GDM1 (cell line): ENCODE measurements at places on chromosomes 12 and 14.

DNA sequence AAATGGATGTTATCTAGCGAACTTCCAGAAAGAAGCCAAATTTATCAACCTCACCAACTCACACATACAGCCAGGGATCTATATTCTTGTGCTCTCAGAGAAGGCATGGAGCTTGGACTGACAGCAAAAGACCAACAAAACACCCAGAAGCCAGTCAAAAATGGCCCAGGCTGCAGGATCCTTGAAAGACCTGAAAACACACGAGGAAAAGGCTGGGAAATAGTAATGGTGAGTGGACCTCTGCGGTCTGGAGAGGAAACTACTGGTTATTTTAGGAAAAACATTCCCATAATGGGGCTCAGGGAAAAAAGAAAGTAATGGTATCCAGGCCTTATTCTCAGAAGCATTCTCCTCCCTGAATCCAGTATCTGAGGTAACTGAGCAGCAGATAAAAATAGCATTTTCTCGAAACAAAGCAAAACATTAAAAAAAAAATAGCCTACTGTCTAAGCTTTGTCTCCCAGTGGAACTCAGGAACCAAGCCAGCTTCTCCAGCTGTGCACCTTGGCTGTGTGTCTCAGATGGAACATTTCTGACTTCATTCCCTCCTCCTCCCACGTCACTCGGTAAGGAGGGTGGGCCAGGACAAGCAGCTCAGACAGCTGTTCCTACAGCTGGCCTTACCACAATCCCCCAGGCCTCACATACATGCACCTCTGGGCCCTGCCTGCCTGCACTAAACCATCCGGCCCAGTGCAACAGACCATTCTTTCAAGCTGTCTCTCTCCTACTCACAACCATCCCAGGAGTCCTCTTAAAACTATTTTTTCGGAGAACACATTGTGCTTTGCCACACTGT lies 249.9 kb downstream of the DAD1 start:
- no peak for DNase-seq

DNA sequence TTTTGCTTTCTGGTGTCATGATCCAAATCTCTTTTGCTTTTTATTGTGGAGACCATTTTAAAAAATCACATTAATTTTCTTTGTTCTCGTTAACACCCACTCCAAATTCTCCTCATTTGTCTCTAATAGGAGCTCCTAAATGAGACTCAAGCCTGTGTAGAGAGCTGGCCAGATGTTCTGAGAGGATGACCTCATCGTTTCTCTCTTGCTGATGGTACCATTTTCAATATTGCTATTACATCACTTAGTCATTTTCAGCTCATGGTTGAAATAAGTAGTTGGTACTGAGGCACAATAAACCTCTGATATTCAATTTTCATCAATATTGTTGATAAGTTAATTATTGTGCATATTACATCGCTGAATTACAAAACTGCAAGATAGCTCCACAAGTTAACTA lies 31.5 kb downstream of the SPTB start:
- no peak for DNase-seq

DNA sequence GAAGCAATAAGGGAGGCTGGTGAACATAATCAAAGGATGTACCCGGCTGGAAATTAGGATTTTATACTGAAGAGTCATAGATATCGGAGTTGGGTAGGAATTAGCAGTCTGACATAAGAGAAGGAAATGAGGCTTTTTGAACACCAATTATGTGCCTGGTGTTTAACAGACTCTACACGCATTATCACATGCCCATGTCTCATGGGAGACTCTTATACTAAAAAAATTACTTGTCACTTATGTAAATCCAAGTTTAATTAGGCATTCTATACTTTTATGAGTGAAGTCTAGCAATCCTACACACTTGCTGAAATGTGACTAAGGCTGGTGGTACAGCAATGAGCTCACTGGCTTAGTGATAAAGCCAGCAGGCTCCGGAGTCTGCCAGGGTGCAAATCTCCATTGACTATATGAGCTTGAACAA lies 93.5 kb downstream of the NUAK1 start:
- DNase-seq, result no peak

- DNase-seq, result no peak
These were observed 734.8 kb downstream of the MED13L start for GRCh38 chr12:115542656-115543055.

DNA sequence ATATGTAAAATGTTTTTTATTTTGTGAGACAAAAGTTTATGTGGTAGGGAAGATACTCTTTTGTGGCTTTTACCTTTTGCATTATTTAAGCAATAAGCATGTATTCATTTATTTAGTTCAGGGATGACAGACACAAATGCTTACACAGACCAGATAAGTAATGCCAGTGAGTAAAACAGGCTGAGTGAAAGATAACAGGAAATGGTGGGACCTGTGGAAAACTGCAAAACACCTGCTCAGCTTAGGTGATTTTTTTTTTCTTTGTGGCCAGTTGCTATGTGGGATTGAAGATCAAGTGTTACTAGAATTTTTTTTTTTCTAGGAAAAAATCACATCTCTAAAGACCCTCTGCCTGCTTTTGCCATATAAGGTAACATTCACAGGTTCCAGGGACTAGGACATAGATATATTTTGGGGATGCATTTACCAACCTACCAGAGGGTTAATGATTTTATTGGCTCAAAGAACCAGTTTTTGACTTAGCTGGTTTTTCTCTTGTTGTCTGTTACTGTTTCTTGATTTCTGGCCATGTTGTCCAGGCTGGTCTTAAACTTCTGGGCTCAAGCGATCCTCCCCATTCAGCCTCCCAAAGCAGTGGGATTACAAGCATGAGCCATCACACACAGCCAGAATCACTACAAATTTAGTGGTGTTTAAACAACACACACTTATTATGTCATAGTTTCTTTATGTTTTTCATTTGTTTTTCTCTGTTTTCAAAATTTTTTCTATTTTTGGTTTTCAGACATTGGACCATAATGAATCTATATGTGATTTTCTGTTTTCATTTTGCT lies 9.8 kb downstream of the PSMA6 start:
- DNase-seq, result no peak

GRCh38 chr12:113808095-113808951 lies 157.8 kb downstream of the RBM19 start:
- no peak for DNase-seq

DNA sequence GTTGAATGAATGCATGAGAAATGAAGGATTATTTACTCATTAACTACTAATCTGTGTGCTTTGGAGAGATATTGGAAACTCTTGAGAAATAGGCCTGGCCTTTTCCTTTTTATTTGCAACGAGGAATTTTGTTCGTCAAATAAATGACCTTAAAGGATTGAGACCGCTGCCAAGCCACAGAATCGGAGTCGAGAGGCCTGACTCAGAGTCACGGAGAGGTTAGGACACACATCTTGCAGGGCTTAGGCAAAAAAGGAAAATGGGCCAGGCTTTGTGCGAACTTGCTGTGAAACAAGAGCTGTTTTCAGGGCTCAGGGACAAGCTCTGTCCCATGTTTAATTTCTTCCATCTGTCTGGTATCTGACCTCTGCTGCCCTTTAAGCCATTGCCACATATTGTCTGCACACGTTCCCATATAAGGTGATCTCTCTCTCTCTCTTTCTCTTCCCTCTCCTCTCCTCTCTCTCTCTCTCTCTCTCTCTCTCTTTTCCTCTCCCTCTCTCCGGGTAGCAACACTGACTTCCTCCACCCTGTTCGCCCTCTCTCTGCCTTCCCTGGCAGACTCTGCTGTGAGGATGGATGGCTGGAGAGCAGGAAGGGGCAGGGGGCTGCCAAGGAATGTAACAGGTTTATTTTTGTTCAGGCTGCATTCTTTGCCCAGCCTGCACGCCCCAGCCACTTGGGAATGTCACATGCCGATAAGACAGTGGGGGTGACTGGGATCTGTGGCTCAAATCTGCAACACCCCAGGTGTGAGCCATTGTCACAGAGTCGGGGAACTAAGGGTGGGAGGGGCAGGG lies 14.9 kb upstream of the IFT81 start:
- no peak for DNase-seq

- peak; percentile 5 for DNase-seq
These were observed 15.3 kb downstream of the SPIC start for GRCh38 chr12:101490286-101490920.

GRCh38 chr12:19647806-19648556 lies 208.7 kb downstream of the AEBP2 start:
- DNase-seq, result no peak

GRCh38 chr14:53848854-53849253 lies 107.8 kb downstream of the BMP4 start:
- no peak for DNase-seq

DNA sequence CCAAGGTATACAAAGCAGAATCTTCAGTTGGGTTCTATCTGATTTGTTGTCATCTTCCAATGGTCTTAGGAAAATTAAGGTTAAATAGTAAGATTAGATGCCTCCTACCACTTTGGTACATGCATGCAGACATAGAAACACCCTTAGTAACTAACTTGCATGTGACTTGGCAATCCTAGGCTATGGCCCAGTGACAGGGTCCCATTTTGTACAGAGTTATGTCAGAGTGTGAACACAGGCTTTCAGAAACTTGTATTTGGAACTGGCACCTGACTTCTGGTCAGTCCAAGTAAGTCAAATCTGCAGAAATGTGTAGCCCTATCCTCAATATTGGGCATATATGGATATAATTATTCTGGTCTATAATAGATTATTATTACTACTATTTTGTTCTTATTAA lies 53.1 kb downstream of the DAD1 start:
- DNase-seq, result no peak

DNA sequence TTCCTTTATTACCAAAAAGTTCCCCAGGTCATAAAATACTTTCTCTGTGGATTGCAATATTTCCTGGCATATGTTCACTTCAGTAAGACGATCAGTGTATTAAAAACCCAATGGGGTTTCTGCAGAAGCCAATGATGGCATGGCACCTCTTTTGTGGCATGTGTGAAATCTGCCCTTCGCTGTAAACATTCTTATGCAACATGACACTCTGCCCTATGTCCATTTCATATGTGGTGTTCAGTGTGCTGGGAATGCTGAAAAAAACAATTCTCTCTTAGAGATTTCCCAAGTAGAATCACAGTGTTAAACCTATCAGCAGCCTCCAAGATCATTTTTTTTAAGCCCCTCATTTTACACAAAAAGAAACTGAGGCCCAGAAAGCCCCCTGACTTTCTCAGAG lies 2.3 kb upstream of the MYBPC1 start:
- no peak for DNase-seq

GRCh38 chr14:50064993-50065392 lies 51.4 kb downstream of the VCPKMT start:
- peak; percentile 17 for DNase-seq

GRCh38 chr12:31210541-31210940 lies 115.4 kb downstream of the SINHCAF start:
- no peak for DNase-seq

DNA sequence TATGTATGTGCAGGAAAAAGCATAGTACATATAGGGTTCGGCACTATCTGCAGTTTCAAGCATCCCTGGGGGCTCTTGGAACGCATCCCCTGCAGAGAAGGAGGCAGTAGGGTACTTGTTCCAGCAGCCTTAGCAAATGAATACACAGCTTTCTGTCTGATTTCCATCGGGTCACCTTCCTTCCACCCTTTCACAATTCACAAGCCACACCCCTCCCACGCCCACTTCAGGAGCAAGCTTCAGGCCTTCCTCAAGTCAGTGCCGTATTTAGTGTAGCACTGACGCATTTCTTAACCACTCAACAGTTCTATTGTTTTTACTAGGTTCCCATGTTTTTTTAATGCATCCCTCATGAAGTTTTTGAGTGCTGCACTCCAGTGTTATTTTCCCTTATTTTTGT lies 64.2 kb downstream of the CLMN start:
- DNase-seq, result no peak

- DNase-seq, result no peak
These were observed 96.4 kb upstream of the MON2 start for GRCh38 chr12:62370189-62370588.

DNA sequence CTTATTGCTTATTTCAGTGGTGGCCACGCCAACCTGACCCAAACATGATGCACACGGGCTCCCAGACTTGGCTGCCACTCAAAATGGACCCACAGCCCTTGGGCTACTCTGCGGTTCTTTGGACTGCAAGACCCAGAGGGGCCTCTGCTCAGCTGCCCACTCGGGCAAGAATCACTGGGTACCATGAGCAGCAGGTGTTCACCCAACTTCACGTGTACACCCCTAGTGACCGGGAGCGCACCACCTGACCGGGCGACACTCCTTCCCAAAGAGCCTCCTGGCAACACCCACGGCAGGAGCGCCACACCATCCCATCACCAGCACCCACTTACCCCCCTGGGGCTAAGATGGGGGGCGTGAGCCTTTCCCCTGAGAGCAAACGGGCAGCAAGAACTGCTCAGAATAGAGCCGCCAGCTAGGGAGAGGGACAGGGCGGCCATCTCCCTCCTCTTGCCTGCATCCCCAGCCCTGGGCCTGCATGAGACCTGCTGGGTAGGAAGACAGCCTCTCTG lies 32.0 kb downstream of the CCNK start:
- DNase-seq, result no peak

GRCh38 chr14:82757776-82758175 lies 1224.1 kb upstream of the SEL1L start:
- no peak for DNase-seq

DNA sequence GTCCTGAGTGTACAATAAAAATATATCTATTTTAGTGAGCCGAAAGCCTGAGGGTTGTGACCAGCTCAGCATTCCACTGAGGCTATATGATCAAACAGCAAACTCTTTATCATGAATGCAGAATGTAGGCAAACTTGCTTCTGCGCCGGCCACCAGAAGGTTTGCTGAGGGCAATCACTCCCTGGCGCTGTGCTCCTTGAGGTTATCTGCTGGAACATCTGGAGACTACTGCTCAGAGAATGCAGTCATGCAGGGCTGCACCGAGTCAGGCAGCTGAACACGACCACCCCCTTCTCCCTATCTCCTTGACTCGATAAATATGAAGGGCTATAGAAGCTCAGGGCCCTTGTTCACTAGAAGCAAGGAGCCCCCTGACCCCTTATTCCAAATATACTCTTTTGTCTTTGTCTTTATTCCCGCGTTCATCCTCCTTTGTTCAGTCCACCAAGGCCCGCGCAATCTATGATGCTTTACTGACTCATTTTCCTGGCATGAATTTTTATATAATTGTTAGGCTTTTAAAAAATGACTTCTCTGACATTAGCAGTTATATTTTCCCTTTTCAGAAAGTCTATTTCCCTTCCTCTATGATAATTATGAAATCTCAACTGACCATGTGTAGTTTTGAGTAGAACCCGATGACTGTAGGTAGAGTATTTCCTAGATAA lies 1089.3 kb downstream of the SLC16A7 start:
- no peak for DNase-seq

- DNase-seq, result no peak
These were observed 29.1 kb downstream of the ZNF664 start for GRCh38 chr12:124002021-124002644.

- DNase-seq, result no peak
These were observed 156.5 kb upstream of the EEA1 start for GRCh38 chr12:93085383-93086287.

DNA sequence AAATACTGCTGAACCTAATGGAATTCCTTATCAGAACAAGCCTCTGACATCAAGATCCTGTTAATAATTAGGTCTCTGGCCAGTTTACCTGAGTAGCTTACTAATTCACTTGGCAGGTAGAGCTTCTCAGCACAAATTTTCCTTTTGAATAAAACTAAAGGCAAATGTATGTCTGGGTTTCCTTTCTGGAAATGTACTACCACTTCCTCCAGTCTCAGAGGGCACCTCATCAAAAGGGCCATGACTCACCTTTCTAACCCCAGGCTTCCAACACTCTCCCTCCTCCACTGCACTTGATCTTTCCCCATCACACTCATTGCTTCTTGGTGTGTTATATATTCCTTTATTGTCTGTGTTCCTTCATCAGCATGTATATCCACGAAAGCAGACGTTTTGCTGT lies 90.5 kb downstream of the SLC2A13 start:
- DNase-seq, result no peak

- no peak for DNase-seq
These were observed 103.6 kb upstream of the CCDC91 start for GRCh38 chr12:28086521-28087155.

- DNase-seq, result no peak
These were observed 25.4 kb upstream of the YY1 start for GRCh38 chr14:100213587-100213955.
